NCI-H1417 (cell line): ENCODE measurements at places on chromosomes 6 and 20.

- no peak for DNase-seq
Measured at GRCh38 chr6:108820006-108820405, 28.2 kb upstream of the ARMC2 start.

DNA sequence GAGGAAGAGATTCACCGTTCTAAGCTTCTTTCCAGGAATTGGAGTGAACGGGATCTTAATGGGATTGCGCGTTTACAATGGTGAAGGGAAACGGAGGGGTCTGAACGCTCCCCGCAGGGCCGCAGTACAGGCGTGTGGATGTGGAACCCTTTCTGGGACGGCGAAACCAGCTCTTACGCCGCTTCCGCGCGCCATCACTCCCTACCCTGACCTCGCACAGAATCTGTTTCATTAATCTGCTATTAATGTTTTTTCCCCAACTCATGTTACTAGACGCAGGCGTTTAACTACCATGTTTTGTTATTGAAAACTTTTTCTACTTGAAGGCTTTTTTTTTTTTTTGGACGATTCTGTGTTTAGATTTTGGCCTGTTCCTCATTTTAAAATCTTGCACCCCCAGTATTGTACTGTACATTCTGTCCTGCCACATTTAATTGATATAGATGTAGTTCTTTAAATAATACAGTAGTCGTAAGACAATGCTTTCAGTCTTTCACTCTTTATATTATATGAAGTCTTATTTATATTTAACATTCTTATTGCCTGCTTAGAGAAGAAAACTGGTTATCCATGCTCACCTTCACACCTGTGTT is 696 bp upstream of the SUPT3H start:
- DNase-seq: no peak

- DNase-seq: no peak
Measured at GRCh38 chr6:64230530-64230929, 594.9 kb downstream of the PHF3 start.

GRCh38 chr6:134706806-134707205 is 243.1 kb downstream of the ALDH8A1 start:
- no peak for DNase-seq

GRCh38 chr6:7085911-7086310 is 21.9 kb upstream of the RREB1 start:
- peak; percentile 13 for DNase-seq
